ENCODE measurements at places on chromosomes 3 and 15.
A peak's percentile ranks its signal among the peaks of the same experiment; 100 is the strongest.

DNA sequence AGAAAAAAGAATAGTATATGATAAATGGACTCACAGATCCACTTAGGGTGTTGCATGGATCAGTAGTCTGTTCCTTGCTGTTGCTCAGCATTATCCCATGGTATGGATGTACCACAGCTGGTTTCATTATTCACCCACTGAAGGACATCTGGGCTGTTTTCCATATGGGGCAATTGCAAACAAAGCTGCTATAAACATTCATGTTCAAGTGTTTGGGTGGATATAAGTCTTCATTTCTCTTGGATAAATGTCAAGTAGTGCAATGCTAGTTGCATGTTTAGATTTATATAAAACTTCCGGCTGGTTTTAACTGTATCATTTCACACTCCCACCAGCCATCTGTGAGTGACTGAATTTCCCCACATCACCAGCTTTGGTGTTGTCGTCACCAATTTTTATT, 137.7 kb downstream of the ASB7 start:
- DNase-seq: no peak
- no peaks in the 10 kb centered on the region for H3K36me3 ChIP-seq
- no peaks in the 10 kb centered on the region for H3K4me1 ChIP-seq
- no peak overlapping the region for H3K27ac ChIP-seq
- no peak overlapping the region for H3K4me3 ChIP-seq

GRCh38 chr3:126758026-126758425, 54.0 kb downstream of the CHCHD6 start:
- H3K27me3 ChIP-seq: no peaks in the 10 kb centered on the region

- no peak overlapping the region for H3K27ac ChIP-seq
- H3K36me3 ChIP-seq: no peaks in the 10 kb centered on the region
- no peaks in the 10 kb centered on the region for H3K27me3 ChIP-seq
- no peak for DNase-seq
- H3K4me3 ChIP-seq: no peak overlapping the region
- H3K4me1 ChIP-seq: peaks cover 10% of the 10 kb centered on the region
Measured at GRCh38 chr3:184595726-184596125, 34.1 kb downstream of the EPHB3 start.

GRCh38 chr3:33331414-33331813, 54.2 kb downstream of the FBXL2 start:
- no peaks in the 10 kb centered on the region for H3K36me3 ChIP-seq
- DNase-seq: no peak
- H3K4me1 ChIP-seq: no peaks in the 10 kb centered on the region
- no peak overlapping the region for H3K4me3 ChIP-seq
- H3K27me3 ChIP-seq: no peaks in the 10 kb centered on the region

DNA sequence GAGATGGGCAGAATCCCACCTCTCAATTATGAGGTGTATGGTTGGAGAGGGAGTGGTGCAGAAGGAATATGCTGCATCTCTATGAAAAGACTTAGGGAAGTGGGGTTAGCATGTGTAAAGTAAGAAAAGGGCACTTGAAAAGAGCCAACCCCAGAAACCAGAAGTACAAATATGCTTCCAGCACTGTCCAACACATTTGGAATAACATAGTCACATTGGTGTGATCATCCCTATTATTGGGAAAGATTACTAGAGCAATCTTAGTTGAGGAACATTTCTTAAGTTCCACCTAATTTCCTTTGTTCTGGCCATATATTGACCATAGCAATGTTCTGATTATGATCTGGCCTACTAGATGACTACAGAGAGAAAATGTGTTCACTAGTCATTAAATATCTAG, 34.3 kb downstream of the HMG20A start:
- DNase-seq: no peak
- peak overlapping the region; percentile 13 for H3K27ac ChIP-seq
- H3K27me3 ChIP-seq: no peaks in the 10 kb centered on the region

DNA sequence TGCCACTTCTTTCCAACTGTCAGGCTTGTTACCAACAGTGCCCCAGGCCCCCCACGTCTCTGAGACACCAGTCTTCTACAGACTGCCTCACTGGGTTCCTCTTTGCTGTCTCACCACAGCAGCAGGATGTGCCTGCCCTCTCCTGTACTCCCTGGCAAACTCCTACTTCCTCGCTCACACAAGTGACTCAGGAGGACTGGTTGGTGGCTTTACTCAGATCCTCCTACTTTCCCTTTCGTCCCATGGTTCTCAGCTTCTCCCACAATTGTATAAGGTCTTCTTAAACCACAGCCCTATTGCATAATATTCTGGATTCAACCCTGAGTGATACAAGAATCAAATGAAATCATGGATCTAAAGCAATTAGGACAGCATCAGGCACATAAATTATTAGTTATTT, 246.6 kb upstream of the PROK2 start:
- no peak overlapping the region for H3K27ac ChIP-seq
- peak; percentile 62 for DNase-seq
- no peaks in the 10 kb centered on the region for H3K36me3 ChIP-seq
- peaks cover 7% of the 10 kb centered on the region for H3K4me1 ChIP-seq
- no peak overlapping the region for H3K4me3 ChIP-seq
- no peaks in the 10 kb centered on the region for H3K27me3 ChIP-seq

GRCh38 chr3:73435055-73435454, 189.7 kb downstream of the PDZRN3 start:
- H3K4me3 ChIP-seq: no peak overlapping the region
- peaks cover 46% of the 10 kb centered on the region for H3K27me3 ChIP-seq
- no peak for DNase-seq
- no peaks in the 10 kb centered on the region for H3K4me1 ChIP-seq

GRCh38 chr3:14606669-14607339, 44.8 kb upstream of the CCDC174 start:
- no peak for DNase-seq
- H3K36me3 ChIP-seq: no peaks in the 10 kb centered on the region
- no peak overlapping the region for H3K27ac ChIP-seq
- no peaks in the 10 kb centered on the region for H3K4me1 ChIP-seq

DNA sequence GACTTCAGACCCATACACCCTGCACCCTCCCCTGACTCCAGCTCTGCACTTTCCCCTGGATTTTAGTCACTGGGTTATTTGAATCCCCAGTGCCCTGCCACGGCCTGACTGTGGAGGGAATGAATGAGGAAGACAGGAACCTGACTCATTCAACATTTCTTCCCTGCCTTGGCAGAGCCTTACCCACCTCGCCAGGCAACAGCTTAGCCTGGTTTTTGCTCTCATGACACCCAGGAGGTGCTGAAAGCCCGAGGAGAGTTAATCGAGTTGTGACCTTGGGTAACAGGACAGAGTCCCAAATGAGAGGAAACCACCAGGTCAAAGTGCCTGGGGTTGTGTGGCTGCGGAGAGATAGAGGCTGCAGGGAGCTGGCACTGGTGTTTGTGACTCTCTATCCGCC, 128.3 kb downstream of the SMAD6 start:
- H3K4me1 ChIP-seq: peaks cover 11% of the 10 kb centered on the region
- no peak overlapping the region for H3K27ac ChIP-seq
- no peak overlapping the region for H3K4me3 ChIP-seq

DNA sequence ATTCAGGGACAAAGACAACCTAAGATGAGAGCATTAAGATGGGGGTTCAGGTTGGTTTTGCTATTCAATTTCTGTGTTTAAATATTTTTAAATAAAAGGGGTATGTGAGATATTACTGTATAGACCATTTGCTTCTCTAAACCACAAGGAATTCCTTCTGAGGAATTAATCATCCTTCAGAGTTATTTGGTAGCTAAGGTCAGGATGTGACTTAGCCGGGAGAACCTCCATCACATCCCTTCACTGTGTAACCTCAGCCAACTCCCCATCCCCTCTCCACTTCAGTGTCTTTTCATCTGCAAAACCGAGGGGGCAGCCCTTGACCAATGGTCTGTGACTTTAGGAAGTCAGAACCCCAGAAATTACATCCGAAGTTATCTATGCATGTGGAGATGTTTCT, 48.7 kb upstream of the SKOR1 start:
- no peaks in the 10 kb centered on the region for H3K4me1 ChIP-seq
- DNase-seq: no peak
- H3K27ac ChIP-seq: no peak overlapping the region
- no peaks in the 10 kb centered on the region for H3K36me3 ChIP-seq

- peaks cover 6% of the 10 kb centered on the region for H3K36me3 ChIP-seq
- no peaks in the 10 kb centered on the region for H3K27me3 ChIP-seq
- DNase-seq: no peak
Measured at GRCh38 chr15:89170364-89170763, 51.0 kb downstream of the RLBP1 start.

GRCh38 chr3:13537909-13538296, 11.0 kb upstream of the FBLN2 start:
- H3K27ac ChIP-seq: peak overlapping the region; percentile 96
- peak; percentile 80 for DNase-seq
- no peaks in the 10 kb centered on the region for H3K27me3 ChIP-seq
- H3K36me3 ChIP-seq: no peaks in the 10 kb centered on the region
- no peak overlapping the region for H3K4me3 ChIP-seq

DNA sequence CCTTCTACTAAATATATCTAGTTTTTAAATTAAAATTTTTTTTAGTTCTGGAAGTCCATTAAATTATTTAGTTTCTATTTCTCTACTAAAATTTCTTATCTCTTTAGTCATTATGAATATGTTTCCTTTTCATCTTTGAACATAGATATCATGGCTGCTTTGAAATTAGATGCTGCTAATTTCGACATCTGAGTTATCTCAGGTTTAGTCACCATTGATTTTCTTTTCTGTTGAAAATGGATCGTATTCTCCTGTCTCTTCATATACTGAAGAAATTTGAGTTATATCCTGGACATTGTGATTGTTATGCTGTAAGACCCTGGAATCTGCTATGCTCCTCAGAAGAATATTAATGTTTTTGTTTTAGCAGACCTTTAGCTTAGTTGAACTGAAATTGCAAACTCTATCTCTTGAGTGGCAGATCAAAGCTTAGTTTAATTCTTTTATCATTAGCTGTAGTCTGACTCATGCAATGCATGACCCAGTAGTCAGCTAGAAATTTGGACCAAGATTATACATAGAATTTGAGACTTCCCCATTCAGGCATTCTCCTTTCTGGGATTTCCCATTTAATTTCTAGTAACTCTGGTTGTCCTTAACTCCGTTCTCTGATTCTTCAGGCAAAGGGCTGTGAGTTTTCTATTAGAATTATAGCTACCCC, 439.8 kb upstream of the IL12A start:
- peak; percentile 4 for DNase-seq
- H3K36me3 ChIP-seq: peaks cover 5% of the 10 kb centered on the region
- no peak overlapping the region for H3K27ac ChIP-seq
- no peaks in the 10 kb centered on the region for H3K27me3 ChIP-seq

DNA sequence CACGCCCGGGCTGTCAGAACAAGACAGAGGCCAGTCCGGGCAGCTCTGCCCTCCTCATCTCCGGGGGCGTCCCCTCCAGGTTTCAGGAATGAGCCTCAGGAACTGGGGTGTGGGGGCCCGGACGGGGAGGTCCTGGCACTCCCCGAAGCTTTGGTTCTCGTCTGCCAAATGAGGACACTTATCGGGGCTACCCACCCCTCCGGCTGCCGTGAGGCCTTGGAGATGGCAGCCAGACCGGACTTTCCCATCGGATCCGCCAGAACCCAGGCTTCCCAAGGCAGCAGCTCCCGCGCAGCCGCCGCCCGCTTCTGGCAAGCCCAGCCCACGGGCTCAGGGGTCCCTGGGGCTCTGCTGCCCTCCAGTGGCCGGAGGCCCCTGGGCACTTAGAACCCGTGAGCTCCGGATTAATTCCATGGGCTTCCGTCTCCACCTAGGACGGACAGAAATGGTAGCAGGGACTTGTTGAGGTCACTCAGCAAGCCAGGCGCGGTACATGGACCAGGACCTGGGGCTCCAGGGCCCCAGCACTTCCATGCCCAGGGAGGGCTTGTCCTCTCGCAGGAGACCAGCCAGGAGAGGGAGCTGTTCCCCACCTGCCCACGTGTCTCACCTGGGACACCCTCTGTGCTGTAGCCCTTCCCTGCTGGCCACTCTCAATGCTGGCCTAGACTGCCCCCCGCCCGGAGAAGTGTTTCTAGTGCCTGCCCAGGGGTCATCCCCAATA, 89.4 kb downstream of the LINGO1 start:
- H3K4me1 ChIP-seq: peaks cover 17% of the 10 kb centered on the region
- H3K36me3 ChIP-seq: no peaks in the 10 kb centered on the region
- H3K27ac ChIP-seq: peak overlapping the region; percentile 25
- peak overlapping the region; percentile 63 for H3K4me3 ChIP-seq
- H3K27me3 ChIP-seq: no peaks in the 10 kb centered on the region

DNA sequence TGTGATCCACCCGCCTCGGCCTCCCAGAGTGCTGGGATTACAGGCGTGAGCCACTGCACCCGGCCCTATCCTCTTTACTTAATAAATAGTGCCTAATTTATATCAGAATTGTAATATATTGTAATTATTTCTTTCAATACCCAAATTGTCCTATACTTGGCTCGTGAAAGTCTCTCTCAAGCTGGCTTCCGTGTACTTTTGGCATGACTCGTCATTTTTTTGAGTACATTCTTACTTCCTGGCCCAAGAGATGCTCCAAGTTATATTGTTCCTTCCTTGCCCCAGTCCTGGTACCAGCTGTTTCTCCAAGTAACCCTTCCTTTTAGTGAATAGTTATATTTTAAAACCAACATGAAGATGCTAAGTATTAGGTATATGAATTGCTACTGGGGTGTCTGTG, 366.7 kb downstream of the LSAMP start:
- no peak overlapping the region for H3K4me3 ChIP-seq
- peaks cover 8% of the 10 kb centered on the region for H3K4me1 ChIP-seq
- DNase-seq: no peak

GRCh38 chr15:67180514-67181191, 73.8 kb downstream of the AAGAB start:
- H3K27ac ChIP-seq: no peak overlapping the region
- H3K4me3 ChIP-seq: no peak overlapping the region
- no peaks in the 10 kb centered on the region for H3K27me3 ChIP-seq
- no peak for DNase-seq
- H3K4me1 ChIP-seq: peaks cover 30% of the 10 kb centered on the region

GRCh38 chr3:176581589-176581988, 615.7 kb downstream of the TBL1XR1 start:
- DNase-seq: no peak
- H3K27ac ChIP-seq: no peak overlapping the region
- H3K4me3 ChIP-seq: no peak overlapping the region

GRCh38 chr15:44482090-44482489, 54.7 kb downstream of the CTDSPL2 start:
- no peak overlapping the region for H3K4me3 ChIP-seq
- peaks cover 27% of the 10 kb centered on the region for H3K36me3 ChIP-seq
- DNase-seq: no peak
- H3K27me3 ChIP-seq: no peaks in the 10 kb centered on the region
- no peaks in the 10 kb centered on the region for H3K4me1 ChIP-seq
- H3K27ac ChIP-seq: peak overlapping the region; percentile 54

GRCh38 chr3:102237181-102237580, 197.6 kb upstream of the ZPLD1 start:
- H3K36me3 ChIP-seq: no peaks in the 10 kb centered on the region
- no peak overlapping the region for H3K4me3 ChIP-seq
- no peaks in the 10 kb centered on the region for H3K27me3 ChIP-seq
- no peak overlapping the region for H3K27ac ChIP-seq
- no peak for DNase-seq

- peaks cover 11% of the 10 kb centered on the region for H3K4me1 ChIP-seq
- peak overlapping the region; percentile 8 for H3K4me3 ChIP-seq
- peaks cover 7% of the 10 kb centered on the region for H3K27me3 ChIP-seq
- H3K27ac ChIP-seq: peak overlapping the region; percentile 46
Measured at GRCh38 chr15:42011074-42011473, 9.8 kb downstream of the PLA2G4E start.

All from MCF 10A (cell line).